Chondrocyte (in vitro differentiated cells): ENCODE measurements at places on chromosomes 1 and 21. TPM values are rescaled to one million over a fixed set of nuclear protein-coding genes. Genes with fewer than 3 reads are reported as not detected.

Gene NTNG1
- total RNA-seq, result not detected in 3 replicates

- H3K36me3 ChIP-seq, result no peaks in the 10 kb centered on the region
- no peak for DNase-seq
- peak overlapping the region; percentile 80 for H3K27ac ChIP-seq
- H3K4me1 ChIP-seq, result peaks cover 43% of the 10 kb centered on the region
Measured at GRCh38 chr1:6785728-6786505, 663 bp downstream of the CAMTA1 start.

- H3K4me3 ChIP-seq, result peak overlapping the region; percentile 93
- peaks cover 23% of the 10 kb centered on the region for H3K4me1 ChIP-seq
- DNase-seq, result no peak
- H3K27ac ChIP-seq, result no peak overlapping the region
- peaks cover 26% of the 10 kb centered on the region for H3K36me3 ChIP-seq
- no peaks in the 10 kb centered on the region for H3K27me3 ChIP-seq
Measured at GRCh38 chr1:42845866-42846256, 552 bp upstream of the ZNF691 start.

Gene OR2L3
- total RNA-seq, result not detected in 3 replicates
